Cortex of kidney (tissue), 1 donor: ENCODE measurements at places on chromosomes 16 and 17.

- DNase-seq = no peak
Measured at GRCh38 chr16:75987323-75987722, 261.0 kb upstream of the CPHXL start.

DNA sequence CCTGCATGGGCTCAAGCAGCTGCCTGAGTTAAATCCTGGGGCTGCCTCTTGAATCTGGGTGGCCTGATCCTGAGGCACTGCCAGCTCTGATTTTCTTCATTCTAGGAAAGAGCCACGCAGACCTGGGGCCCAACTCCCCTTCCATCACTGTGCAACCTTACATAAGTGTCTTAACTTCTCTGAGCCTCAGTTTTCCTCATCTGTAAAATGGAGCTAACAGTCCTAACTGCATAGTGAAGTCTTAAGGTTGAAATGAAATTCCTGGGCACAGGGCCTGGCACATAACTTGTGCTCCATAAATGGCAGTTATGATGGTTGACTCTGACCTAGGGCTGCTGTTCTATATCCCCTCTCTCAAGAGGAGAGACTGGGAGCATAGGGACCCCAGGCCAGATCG lies 236.6 kb downstream of the GSG1L start:
- DNase-seq = no peak

- no peak for DNase-seq
Measured at GRCh38 chr17:51355441-51356410, 95.4 kb downstream of the UTP18 start.

DNA sequence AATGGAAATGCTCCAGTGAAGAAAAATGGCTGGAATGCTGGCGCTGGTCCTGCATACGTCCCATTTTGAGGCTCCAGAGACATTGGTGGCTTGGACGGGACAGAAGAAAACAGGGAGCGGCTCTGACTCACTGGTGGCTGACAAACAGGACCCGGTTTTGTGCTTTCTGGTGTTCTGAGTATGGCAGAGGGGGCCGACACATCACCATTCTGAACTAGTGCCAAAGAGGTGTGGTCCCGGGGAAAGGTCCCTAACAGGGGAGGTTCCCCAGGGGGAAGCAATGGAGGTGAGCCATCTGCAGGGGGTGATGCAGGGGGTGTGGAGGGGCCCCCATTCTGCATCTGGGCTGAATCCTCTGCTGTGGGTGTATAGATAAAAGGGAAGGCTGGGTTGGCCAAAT lies 8.3 kb downstream of the ANKRD40 start:
- no peak for DNase-seq

DNA sequence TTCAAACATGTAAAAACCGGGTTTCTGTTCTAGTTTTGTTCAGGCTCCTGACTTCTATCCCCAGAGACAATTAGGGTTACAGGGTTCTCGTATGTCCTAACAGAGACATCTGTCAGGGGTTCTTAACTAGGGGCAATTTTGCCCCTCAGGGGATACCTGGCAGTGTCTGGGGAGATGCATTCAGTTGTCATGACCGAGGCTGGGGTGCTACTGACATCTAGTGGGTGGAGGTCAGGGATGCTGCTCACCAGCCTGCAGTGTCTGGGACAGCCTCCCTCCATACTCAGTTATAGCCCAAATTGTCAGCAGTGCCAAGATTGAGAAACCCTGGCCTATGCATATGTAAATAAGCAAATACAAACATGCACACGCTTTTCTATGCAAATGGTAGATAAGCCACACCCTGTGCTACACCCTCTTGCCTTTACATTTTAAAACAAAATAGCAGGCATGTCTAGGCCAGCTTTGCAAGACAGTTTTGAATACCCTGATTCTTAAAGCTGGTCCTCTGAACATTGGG lies 37.4 kb downstream of the CLEC16A start:
- DNase-seq = no peak

DNA sequence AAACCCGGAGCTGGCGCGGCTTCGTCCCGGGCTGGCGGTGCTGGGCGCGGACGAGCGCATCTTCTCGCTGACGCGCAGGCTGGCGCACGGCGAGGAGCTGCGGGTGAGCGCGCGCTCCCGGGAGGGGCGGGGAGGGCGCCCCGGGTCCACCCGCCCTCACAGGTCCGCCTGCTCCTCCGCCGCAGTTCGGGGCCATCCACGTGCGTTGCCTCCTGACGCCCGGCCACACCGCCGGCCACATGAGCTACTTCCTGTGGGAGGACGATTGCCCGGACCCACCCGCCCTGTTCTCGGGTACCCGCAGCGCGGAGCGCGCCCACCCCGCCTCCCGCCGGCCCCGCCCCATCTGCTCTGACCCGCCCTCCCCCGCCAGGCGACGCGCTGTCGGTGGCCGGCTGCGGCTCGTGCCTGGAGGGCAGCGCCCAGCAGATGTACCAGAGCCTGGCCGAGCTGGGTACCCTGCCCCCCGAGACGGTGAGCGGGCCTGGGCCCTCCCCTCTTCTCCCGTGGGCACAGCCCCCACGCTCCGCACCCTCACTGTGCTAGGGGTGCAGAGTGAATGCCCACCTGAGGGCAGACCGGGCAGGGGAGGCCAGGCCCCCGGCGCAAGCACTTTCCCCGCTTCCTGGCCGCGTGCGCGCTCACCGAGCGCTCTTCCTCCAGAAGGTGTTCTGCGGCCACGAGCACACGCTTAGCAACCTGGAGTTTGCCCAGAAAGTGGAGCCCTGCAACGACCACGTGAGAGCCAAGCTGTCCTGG lies 1.4 kb downstream of the HAGHL start:
- DNase-seq = no peak
